ENCODE measurements at places on chromosomes 4 and X.

DNA sequence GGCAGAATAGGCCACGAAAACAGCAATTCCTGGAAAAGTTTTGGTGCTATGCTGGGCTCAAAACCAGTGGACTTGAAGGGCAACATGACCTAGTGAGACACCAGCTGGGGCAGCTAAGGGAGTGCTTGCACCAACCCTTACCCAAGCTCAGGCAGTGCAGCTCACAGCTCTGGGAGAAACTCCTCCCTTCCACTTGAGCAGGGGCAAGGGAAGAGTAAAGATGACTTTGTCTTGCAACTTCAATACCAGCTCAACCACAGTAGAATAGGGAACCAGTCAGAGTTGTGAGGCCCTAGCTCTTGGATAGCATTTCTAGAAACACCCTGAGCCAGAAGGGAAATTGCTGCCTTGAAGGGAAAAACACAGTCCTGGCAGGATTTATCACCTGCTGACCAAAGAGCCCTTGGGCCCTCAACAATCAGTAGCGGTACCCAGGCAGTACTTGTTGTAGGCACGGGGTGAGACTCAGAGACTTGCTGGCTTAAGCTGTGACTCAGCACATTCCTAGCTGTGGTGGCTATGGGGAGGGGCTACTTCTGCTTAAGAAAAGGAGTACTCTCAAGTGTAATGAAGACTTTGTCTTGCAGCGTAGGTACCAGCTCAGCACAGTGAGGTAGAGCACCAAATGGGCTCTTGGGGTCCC is 19.7 kb upstream of the ABCG2 start:
- no peak for DNase-seq

- DNase-seq, result no peak
Observed at GRCh38 chrX:66675541-66675940, 36.7 kb upstream of the EDA2R start.

DNA sequence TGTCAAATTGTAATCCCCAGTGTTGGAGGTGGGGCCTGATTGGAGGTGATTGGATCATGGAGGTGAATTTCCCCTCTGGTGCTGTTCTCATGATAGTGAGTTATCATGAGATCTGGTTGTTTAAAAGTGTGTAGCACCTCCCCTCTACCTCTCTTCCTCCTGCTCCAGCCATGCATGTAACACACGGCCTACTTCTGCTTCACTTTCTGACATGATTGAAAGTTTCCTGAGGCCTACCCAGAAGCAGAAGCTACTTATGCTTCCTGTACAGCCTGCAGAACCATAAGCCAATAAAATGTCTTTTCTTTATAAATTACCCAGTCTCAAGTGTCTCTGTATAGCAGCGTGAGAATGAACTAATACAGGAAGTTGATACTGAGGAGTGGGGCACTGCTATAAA is 61.7 kb upstream of the DDX60 start:
- no peak for DNase-seq

DNA sequence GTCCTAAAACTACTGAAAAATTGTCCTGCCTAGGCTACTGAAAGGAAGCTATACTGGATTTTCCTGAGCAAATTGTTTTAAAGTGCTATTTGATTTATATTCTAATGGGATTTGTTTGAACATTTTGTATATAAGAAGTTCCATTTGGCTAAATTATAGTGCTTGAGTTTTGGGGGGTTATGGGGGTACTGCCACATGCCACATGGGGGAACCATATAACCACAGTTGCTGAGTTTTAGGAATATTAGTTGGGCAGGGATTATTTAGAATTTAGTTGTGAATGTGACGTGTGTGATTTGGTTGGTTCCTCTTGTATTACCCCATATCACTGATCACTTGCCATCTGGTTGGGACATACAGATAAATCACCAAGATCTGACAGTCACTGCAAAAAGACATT is 224.5 kb upstream of the TAPT1 start:
- no peak for DNase-seq

- DNase-seq, result no peak
Observed at GRCh38 chr4:12884846-12885796, 599.0 kb downstream of the RAB28 start.

- no peak for DNase-seq
Observed at GRCh38 chr4:151473521-151474097, 64.6 kb downstream of the FHIP1A start.

GRCh38 chrX:132489578-132490419 is 961 bp upstream of the MBNL3 start:
- DNase-seq, result no peak

DNA sequence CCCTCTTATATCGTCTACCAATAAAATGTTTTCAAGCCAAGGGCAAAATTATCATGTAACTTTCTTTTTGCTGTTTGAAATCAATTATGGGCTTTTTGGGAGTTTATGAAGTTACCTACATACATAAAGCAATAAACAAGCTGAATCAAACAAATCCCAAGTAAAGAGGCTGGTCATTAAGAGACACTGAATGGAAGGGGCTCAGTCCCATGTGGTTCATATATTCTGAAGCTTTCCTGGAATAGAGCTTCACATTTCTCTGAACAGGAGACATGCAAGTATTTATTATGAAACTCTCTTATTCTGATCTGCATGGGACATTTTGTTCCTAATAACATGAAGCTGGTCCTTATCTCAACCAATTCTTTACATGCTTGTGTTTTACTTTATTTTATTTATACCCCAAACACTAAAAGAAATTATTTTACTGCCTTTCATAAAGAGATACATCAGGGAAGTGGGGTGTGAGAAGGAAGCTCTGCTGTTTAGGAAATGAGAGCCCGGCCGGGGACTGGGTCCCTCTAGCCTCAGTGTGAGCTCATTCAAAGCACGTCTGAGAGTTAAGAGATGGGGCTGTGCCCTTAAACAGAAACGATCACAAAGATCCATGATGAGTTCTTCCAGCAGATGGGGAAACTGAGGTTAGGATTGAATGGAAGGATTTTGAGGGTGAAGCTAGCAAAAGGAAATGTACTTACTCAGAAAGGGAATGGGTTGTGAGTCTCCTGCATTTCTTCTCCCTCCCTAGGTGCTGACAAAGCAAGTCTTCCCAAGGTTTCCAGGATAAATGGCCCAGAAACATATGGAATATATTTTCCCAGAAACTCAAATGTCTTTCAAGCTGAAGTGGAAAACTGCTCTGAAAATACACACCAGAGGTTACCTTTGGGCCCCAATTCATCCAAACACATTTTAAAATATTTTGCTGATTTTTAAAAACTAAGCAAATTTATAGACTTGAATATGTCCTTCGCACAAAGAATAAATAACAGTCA is 93.1 kb upstream of the LNX1 start:
- DNase-seq, result no peak

GRCh38 chrX:3143043-3143799 is 102.0 kb downstream of the ARSF start:
- DNase-seq, result no peak

GRCh38 chrX:106875151-106875550 is 28.0 kb downstream of the RIPPLY1 start:
- DNase-seq, result no peak

DNA sequence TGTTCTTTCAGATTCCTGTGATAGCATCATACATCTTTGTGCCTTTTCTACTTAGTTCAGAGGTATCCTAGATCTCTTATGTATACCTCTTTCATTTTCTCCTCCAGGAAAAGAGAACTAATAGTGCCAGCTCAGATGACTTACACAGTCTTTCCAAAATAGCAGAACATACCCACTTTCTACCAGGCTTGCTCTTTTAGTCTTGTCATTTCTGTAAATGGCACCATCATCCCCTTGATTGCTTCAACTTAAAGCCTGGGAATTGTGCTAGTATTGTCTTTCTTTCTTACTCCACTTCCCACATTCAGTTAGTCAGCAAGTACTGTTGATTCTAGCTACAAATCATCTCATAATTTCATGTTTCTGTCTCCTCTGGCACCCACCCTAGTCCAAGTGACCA is 5.1 kb downstream of the APEX2 start:
- no peak for DNase-seq

DNA sequence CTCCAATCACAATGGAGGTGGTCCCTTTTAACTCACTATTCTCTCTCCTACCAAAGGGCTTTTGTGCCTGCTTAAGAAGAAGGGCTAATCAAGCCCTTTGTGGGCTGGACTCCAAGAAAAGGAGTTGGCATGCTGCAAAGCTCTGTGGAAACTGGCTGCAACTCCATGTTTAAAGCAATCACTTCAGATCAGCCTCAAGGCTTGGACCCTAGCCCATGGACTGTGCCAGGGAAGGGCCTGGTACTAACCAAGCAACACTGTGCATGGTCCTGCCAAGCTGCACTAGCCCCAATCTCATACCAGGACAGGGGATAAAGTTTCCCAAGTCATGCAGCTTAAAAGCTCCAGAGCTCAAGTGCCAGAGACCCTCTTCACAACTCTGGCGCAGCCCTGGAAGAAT is 86.7 kb downstream of the ATP8A1 start:
- no peak for DNase-seq
